ENCODE measurements at places on chromosomes 7 and 10.

DNA sequence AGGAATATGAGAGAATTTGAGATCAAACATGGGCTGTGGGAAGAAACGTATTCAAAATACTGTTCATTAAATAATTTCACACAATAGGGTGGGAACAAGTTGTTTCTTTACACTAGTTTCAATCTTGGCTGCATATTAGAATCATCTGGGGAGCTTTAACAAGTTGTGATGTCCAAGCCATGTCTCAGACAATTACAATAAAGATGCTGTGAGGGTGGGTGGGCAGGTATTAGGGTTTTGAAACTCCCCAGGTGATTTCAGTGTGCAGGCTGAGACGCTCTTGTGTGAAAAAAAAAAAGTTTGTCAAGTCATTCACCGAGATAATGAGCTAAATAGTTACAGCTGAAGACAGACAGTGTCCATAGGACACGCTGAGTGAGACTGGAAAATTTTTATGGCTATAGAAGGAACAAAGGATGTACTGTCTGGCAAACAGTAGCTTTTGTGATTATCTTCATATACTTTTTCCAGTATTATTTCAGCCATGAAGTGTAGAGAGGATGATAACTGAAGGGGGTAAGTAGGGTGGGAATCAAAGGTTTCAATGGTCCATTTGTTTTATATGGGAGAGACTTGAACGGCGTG, 12.6 kb upstream of the LAMB4 start:
- DNase-seq = no peak

DNA sequence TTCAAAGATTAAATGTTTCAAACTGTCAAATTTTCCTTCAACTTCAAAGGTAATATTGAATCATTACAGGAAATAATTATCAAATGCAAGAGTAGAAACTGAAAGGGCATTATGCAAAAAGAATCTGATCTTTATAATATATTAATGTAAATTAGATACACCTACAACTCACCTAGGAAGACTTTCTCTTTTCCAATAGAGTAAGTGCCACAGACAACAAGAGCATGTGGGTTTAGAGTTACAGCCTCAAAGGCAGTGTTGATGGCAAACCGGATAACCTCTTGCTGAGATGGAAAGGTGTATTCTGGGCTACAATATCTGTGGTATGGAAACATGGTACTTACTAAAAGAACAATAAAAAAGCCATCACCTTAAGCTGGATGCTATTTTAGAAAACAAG, 11.7 kb downstream of the DCLRE1A start:
- DNase-seq = no peak

- DNase-seq = no peak
Observed at GRCh38 chr10:22912763-22913384, 15.0 kb upstream of the ARMC3 start.

DNA sequence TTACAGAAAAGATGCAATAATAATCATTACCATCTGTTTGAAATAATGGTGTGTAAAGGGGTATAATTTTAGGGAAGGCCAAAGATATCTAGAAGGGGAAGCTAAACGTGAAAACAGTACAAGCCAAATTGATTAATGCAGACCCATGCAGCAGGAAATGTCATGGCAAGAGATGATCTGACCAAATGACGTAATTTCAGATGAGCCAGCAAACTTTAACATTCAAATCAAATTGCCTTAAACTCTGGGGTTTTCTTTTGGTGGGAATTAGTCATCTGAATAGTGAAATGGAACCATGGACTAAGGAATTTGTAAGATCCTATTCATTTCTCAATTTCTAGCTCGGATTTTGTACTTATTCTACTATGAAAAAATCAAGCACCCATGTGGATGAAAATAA, 21.4 kb upstream of the SCIN start:
- no peak for DNase-seq

DNA sequence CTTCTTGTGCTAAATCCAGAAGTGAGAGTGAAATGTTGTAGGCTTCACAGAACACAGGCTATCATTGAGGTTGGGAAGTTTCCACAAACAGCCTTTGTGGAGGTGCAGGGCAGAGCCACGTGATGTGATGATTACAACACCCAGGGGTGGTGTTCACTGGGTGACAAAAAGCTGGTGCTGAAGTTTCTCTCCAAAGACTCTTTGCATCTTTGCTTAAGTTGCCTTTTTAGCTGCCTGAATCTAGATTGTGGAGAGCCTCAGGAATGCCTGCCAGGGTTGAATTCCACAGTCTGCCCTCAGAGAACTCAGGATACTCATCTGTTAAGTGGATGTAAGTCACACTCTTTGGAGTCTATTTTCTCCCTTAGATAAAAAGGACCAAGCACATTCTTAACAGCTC, 56.3 kb downstream of the PLXNA4 start:
- no peak for DNase-seq

- DNase-seq = no peak
Observed at GRCh38 chr10:113480851-113481502, 71.9 kb upstream of the HABP2 start.

DNA sequence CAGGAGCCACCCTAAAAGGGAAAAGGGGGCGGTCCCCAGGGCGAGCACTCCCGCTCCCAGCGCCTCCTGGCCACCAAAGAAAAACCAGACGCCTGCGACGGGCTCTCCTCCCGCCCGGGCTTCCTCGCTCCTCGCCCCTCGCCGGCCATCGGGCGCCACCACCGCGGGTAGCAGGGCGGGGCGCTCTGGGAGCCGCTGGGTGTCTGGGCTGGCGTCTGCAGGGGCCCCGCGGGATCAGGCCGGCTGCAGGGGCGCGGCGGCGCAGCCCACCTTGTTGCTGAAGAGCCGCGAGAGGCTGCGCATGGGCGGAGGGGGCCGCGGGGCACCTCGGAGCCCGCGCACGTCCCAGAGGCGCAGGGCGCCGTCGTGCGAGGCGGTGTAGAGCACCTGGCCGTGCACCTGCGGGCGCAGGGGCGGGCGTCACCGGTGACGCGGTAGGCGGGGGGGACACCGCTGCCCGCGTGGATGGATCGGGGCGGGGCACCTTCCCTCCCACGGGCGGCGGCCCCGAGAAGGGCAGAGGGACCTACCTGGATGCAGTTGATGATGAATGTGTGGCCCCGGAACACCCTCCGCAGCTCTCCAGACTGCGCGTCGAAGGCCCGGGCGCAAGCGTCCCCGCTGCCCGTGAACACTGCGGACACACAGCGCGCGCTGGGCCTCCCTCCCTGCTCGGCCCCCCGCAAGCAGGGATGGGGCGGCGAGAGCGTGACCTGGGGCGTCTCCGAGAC, 28.3 kb downstream of the WDR86 start:
- no peak for DNase-seq

Data from myocyte (in vitro differentiated cells).